ENCODE measurements at places on chromosomes 7 and 10. TPM values are rescaled to one million over a fixed set of nuclear protein-coding genes. Genes with fewer than 3 reads are reported as not detected.

GRCh38 chr10:15704581-15704968, 15.1 kb downstream of the ITGA8 start:
- DNase-seq = peak; percentile 3

DNA sequence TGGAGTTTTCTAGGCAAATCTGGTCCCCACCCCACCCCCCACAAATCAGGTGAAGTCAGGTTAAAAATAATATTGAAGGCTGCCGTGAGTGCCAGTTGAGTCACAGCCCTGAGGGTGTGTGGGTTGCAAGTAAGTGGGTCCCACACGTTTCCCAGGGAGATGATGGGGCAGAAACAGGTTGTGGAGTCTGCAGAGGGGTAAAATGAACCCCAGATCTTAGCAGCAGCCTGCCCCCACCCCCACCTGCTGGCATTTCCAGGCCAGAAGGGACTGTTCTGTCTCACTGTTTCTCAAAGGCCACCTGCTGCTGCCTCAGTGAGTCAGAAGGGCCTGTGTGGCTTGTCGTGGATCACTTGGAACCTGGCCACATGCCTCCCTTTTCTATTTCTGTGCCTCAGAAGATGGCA, 59.8 kb upstream of the SMNDC1 start:
- DNase-seq = peak; percentile 44

- no peak for DNase-seq
Measured at GRCh38 chr7:108078211-108078673, 51.9 kb downstream of the LAMB4 start.

GRCh38 chr7:77975672-77976480, 177.3 kb downstream of the PHTF2 start:
- DNase-seq = no peak

DNA sequence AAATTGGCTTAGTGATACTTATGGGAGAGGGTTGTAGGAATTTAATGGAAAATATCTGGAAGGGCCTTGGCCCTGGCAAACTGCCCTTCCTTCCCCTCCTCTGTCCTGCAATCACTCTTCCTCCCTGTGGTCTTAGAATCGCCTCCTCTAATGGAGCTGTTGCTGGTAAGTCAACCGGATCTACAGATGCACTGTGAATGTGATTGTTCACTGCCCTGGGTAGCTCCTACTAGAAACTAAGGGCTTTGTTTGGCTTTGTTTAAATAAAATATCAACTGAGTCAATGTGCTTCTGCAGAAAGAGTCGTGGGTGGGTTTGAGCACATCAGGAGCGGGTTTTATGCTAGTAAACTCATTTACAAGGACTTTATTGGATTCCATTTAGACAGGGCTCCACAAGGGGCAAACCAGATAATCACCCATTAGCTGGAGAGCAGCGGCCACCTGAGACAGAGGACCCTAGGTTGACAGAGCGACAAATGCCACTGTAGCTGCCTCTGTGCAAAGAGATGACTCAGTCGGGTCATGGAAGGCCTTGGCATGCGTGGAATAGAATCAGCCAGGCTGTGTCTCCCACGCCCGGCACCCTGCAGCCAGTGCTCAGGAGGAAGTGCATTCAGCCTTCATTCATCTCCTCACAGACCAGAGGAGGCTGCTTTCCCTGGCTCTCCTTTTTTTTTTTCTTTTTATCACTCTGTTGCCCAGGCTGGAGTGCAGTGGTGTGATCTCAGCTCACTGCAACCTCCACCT, 97.9 kb downstream of the GAD2 start:
- DNase-seq = no peak

Gene VENTX
- not detected for total RNA-seq

DNA sequence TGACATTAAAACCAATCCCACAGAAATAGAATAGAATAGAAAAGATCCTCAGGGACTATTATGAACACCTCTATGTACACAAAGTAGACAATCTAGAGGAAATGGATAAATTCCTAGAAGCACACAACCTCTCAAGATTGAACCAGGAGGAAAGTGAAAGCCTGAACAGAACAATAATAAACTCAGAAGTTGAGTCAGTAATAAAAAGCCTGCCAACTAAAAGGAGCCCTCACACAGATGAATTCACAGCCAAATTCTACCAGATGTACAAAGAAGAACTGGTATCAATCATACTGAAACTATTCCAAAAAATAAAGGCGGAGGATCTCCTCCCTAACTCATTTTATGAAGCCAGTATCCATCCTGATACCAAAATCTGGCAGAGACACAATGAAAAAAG, 220.3 kb upstream of the HPS1 start:
- no peak for DNase-seq

GRCh38 chr10:119161680-119162451, 3.6 kb downstream of the SFXN4 start:
- peak; percentile 76 for DNase-seq

DNA sequence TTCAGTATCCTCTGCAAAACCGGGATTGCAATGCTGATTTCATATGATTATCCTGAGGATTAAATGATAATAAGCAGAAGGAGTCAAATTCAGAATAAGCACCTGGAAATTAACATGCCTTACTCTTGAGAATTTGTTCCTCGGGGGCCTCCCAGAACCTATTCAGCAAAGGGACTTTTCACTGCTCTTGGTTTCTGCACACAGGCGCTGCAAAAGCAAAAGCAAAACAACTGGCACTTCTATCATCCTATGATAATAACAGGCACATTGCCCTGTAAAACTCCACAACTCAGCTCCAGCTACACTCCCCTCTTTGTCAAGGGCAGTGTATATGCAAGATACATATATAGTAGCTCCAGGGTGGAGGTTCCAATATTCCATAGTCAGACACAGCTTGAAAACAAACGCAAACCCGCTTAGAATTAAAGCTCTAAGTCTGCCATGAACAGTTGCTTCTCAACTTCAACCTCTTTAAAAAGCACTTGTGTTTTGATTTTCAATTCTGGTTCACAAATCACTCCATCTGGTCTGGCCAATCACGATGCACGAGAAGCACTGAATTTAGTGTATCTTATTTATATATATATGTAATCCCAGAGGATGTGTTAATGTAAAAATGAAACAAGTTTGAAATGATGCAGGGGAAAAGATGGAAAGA, 119.9 kb upstream of the PTER start:
- DNase-seq = no peak

Gene DPYSL4
- total RNA-seq = 18.4 TPM

GRCh38 chr10:26157734-26158133, 58.8 kb upstream of the GAD2 start:
- DNase-seq = peak; percentile 6

- no peak for DNase-seq
Measured at GRCh38 chr7:47488969-47489342, 93.0 kb downstream of the TNS3 start.

- peak; percentile 50 for DNase-seq
Measured at GRCh38 chr10:6108631-6109443, 20.0 kb downstream of the RBM17 start.

DNA sequence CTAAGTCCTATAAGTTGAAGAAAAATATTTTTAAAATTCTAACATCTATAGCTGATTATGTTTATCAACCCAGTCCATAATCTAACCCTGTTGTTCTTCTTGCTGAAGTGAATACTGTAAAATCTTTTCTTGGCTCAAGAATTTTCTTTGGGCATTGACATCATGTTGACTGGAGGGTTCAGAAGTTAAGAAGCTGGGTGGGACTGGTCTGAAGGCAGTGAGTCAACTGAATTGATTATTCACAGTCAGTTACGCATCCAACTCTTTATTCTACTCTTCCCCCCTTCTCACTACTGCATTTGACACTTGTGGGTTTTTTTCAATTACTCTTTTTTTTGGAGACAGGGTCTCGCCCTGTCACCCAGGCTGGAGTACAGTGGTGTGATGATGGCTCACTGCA, 31.0 kb downstream of the DENND2A start:
- no peak for DNase-seq

GRCh38 chr10:1293636-1294435, 237.7 kb downstream of the WDR37 start:
- DNase-seq = no peak

DNA sequence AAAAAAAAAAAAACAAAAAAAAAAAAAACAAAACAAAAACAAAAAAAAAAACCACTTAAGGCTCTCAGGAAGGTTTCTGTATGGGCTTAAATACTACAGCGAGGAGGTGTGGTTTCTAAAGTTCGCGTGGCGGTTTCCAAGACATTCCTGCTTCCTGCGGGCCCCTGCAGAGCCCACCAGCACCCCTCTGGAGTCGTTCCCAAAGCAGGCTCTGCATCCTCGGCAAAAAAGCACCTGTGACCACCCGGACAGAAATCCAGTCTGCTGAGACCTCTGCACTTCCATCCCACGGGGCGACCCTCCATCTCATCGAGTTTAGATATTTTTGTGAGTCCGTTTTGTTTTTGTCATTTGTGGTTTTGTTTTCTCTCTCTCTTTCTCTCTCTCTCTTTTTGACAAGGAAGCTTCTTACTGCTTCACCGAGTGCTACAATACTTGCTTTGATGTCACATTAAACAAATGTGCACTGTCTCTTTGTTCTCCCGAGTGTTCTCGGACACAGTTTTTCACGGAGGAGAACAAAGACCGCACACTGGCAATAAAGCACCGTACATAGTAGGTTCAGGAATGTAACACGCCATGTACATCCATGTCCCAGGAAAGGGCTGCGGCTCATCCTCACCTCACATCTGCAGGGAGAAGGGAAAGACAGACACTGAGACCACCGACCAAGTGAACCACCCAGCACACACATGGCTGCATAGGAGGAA, 21.5 kb downstream of the PDGFA start:
- DNase-seq = no peak

GRCh38 chr7:41067576-41067975, 635.3 kb downstream of the INHBA start:
- no peak for DNase-seq

GRCh38 chr7:4819560-4820404, 42.0 kb downstream of the PAPOLB start:
- no peak for DNase-seq

DNA sequence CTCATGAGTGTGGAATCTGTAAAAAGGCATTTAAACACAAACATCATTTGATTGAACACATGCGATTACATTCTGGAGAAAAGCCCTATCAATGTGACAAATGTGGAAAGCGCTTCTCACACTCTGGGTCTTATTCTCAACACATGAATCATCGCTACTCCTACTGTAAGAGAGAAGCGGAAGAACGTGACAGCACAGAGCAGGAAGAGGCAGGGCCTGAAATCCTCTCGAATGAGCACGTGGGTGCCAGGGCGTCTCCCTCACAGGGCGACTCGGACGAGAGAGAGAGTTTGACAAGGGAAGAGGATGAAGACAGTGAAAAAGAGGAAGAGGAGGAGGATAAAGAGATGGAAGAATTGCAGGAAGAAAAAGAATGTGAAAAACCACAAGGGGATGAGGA, 207.7 kb downstream of the ZEB1 start:
- peak; percentile 85 for DNase-seq

DNA sequence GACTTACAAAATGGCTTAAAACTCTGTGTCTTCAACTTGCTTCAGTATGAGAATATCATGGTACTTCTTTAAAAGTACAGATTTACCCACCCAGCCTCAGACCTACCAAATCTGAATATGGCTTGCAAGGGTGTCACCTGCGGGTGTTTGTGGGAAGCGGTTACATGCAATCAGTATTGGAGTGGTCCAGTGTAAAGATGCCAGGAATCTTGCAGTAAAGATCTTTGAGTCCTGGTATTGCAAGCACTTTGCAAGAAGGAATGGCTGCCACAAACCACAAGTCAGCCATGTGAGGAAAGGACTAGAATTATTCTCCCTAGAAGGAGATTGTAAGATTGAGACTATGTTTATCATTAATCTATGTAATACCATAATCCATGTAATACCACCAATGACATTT, 115.1 kb downstream of the PON1 start:
- DNase-seq = no peak

DNA sequence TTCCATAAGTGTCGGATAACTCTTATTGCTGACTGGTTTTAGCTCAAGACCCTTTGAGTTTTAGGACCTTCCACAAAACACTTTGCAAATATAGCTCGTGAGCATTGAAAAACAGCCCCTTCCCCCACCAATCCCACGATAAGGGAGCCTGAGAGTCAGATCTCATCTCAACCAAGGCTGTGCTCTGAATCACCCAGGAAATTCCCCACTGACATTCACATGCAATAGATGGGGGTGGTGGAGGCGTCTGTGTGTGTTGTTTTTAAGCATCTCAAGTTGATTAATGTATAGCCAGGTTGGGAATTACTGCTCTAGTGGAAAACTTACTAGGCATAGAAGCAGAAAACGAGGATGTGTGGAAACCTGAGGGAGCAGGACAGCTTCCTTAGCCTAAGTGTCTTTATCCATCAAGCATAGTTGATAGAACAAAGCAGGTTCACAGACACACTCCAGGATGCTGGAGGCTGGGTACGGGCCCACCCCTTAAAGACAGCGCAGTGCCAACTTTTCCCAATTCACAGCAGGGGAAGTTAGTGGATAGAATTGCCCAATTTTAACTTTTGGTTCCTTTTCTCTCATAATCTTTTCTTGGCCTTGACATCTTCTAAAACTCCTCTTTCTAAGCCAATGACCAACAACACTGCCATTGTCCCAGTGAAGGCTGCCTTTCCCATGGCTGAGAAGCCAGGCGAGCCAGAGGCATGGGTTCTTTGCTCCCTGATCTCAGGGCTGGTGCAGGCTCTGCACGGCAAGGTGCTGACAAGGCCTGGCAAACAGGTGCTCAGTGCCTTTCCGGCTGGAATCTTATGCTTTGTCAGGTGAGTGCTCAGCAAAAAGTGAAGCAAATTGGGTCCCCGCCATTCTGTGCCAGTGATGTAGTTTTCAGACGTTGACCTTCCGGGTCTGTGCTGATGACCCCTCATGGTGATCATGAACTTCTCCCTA, 98.5 kb upstream of the INSIG1 start:
- peak; percentile 80 for DNase-seq

Gene KDM7A
- 0.47 TPM for total RNA-seq

Gene CPED1
- total RNA-seq = 18.4 TPM

- DNase-seq = peak; percentile 21
Measured at GRCh38 chr10:84613336-84614021, 285.1 kb downstream of the CCSER2 start.

DNA sequence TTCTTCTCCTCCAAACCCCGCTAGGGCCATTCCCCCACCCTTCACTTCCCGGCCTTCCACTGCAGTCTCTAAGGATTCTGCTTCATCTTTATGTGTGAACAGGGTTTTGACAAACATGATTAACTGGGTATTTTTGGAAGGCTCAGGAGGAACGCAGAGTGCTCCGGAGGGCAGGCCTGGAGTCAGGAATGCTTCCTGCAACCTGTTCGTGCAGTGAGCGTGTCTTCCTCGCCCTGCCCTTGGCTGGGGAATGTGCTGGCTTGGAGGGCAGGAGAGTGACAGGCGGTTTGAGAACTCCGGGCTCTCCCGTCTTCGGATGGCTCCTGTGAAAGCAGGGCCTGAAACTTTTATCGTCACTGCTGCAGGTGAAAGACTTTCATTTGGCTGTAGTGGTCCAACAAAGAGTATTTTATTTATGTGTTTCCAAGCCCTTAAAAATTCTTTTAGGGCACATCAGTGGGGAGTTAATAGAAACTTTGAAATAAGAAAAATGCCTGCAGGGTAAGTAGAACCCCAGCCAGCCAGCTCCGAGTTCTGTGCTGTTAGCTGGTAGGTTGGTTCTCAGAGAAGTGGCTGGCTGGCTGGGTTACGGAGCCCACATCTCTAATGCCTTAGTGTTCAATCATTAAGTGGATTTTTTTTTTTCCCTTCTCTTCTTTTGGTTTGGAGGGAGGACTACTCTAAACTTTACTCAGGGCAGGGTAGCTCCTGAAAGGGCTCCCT, 51.0 kb downstream of the TCF7L2 start:
- DNase-seq = no peak

GRCh38 chr10:30782537-30783461, 153.2 kb upstream of the LYZL2 start:
- DNase-seq = no peak

Data from A172 (cell line).